ENCODE measurements at places on chromosomes 4 and X. TPM values are rescaled to one million over a fixed set of nuclear protein-coding genes. Genes with fewer than 3 reads are reported as not detected.

Gene GLUD2
- 0.55 TPM for total RNA-seq

Gene EMCN
- total RNA-seq = 0.34 TPM

Gene PRDM8
- total RNA-seq = 0.17 TPM

Gene GUCY1B1
- total RNA-seq = 2.8 TPM

Gene PRSS48
- not detected for total RNA-seq

Gene HELT
- not detected for total RNA-seq

Gene XAGE1A
- total RNA-seq = not detected

Gene DCAF4L1
- total RNA-seq = 0.13 TPM

Gene RHOXF2B
- not detected for total RNA-seq

Gene FRMD7
- not detected for total RNA-seq

Gene ARHGEF38
- total RNA-seq = 0.75 TPM

Gene P2RY10
- total RNA-seq = not detected

Gene CENPU
- 8.7 TPM for total RNA-seq

Gene SLC10A6
- total RNA-seq = not detected

Gene AFF1
- 18.1 TPM for total RNA-seq

Gene SOD3
- 0.75 TPM for total RNA-seq

Gene ARMCX5
- total RNA-seq = 14.8 TPM

Gene OTUD5
- 51.7 TPM for total RNA-seq

Gene PNMA5
- not detected for total RNA-seq

Gene IL3RA
- total RNA-seq = 9.7 TPM

Gene IL21
- not detected for total RNA-seq

Gene TMEM187
- 6.7 TPM for total RNA-seq

Gene NRK
- 8.1 TPM for total RNA-seq

Gene FIP1L1
- total RNA-seq = 39.8 TPM

Gene PDE5A
- 7.6 TPM for total RNA-seq

Gene INTU
- 6.4 TPM for total RNA-seq

Gene RXFP1
- total RNA-seq = not detected

Gene FABP2
- not detected for total RNA-seq

Gene IGSF1
- 0.27 TPM for total RNA-seq

All from kidney epithelial cell (primary cell).